ENCODE measurements at places on chromosomes 1 and 21. TPM values are rescaled to one million over a fixed set of nuclear protein-coding genes. Genes with fewer than 3 reads are reported as not detected.

Gene ANGPTL1
- 12.6 TPM for polyA plus RNA-seq

DNA sequence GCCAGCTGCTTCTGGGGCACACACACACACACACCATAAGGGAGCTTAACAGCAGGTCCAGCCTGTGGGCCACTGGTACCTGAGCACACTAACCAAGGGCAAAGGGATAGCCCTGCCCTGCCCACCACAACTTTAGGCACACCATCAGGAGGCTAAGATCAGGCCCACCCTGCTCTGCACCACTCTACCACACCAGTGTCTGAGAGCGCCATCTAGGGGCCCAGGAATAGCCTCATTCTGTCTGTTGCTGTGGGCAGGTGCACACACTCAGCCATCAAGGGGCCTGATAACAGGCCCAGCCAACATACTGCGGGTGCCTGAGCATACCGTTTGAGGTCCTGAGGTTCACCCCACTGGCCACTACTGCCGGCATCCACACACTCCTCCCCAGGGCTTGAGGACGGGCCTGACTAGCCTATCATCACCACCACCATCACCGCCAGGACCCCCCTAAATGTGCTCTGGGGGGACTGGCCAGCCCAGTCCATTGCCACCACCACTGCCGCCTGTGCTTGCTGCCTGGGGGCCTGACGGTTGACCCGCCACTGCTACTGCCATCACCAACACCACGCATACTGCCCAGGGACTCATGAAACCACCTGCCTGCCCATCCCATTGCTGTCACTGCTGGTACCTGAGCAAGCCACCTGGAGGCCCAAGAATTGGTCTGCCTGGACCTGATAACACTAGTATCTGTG lies 31.3 kb downstream of the NSL1 start:
- no peak for DNase-seq

GRCh38 chr1:183164963-183165362 lies 21.1 kb upstream of the LAMC2 start:
- no peak for DNase-seq

DNA sequence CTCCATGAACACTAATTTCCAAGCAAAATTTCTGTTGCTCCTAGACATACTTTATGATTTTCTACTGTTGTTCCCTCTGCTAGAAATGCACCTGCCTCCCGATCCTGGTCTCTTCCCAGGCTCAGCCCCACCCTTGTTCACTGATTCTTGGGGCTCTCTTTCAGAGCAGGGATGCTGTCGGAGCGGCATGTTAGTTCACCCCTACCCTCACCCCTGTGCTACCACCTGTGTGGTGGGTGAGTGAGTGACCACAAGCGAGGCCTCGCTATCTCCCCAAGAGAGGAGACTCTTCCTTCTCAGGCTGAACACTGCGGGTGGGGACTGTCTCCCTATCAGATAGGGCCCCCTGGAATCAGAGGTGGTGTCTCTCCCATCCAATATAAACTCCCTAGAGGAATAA lies 4.9 kb upstream of the S100A8 start:
- DNase-seq: no peak

GRCh38 chr1:226568077-226568831 lies 19.7 kb downstream of the STUM start:
- peak; percentile 7 for DNase-seq

- DNase-seq: no peak
Measured at GRCh38 chr1:31745096-31745945, 18.8 kb downstream of the ADGRB2 start.

DNA sequence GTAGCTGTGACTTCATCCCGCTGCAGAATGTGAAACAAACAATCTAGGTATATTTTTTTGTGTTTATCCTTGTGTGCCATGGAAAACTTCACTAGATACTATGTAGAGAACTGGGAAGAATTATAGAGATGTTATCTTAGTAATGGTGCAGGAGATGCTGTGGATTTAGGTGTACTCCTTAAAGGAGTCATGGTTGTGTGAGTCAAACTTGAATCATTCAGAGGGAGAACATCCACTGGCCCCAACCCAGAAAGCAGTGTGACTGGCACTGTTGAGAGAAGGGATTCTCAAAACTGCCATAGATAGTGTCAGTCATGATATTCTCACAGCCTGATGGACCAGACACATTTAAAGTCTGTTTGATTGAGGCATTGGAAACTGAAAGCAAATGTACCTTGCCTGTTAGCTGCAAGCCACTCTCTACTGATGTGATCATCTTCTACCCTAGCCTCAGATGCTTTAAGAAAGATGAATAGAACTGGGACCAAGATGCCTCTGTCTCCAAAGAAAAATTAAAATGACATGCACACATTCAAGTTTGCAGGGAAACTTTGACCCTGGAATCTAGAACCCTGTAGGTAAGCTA lies 754.6 kb downstream of the MRPL39 start:
- DNase-seq: no peak

Gene MAPKAPK2
- polyA plus RNA-seq: 61.1 TPM

Gene MAP7D1
- polyA plus RNA-seq: 49.6 TPM

DNA sequence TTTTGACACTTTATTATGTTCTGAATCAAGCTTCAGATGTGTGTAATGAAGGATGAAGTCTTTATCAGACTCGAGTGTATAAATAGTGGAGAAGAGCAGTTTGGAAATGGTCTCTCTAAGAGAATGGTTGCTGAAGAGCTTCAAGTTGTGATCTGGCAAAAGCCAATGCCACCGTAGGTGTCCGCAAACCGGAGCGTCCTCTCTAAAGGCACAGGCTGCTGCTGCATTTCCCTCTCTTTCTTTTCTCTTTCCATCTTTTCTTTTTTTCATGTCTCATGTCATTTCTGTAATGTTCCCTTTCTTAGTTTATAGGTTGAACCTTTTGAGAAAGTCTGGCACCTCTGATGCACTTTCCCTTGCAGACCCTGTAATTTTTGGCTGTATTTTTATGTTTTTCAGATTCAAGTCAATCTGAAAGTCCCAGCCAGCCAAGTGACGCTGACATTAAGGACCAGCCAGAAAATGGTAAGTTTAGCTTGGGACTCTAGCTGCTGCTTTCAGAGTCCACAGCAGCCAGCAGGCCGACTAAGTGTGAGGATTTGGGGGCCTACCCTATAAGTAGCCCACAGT lies 194.8 kb downstream of the NFIA start:
- DNase-seq: no peak

DNA sequence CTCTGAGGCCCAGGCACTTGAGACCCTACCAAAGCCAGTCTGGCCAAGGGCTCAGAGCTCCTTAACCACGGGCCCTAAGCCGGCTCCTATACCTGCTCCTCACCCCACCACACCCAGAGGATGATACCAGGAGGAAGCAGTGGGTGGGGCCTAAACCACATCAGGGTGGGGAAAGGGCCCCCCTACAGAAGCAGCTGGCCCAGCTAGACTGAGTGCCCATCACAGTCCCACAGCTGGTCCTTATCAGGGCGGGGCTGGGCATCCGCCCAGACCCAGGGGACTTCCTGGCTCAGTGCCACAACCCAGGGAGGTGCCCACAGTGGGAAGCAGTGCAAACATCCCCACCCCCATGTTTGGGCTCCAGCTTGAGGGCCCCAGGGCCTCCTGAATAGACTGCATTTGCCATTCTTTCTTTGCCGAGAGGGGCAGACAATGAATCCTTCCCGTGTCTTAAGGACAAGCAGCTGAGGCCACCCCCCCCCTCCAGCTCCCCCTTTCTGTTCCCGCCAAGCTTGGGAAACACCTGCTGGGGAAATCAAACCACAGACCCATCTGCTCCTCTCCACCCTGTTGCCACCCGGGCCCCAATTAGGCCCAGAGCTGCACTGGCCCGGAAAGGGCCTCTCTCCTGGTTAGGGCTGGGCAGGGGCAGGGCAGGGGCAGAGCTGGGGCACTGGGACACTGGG lies 6.2 kb downstream of the E2F2 start:
- DNase-seq: no peak

Gene CYP4A22
- not detected for polyA plus RNA-seq

DNA sequence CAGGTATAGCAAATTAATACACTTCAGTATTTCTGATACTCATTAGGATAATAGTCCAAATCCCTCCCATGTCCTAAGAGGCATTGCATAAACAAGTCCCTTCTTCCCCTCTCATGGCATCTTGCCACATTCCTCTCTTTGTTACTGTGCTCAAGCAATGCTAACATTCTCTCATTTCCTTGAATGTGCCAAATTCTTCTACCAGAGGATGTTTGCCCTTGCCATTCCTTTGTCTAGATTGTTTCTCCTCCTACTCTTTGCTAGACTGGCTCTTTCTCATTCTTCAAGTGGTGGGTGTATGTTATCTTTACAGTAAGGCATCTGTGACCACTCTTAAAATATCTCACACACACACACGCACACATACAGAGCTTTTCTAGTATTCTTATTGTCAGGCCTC lies 621.0 kb upstream of the CXADR start:
- no peak for DNase-seq

Gene ACBD3
- polyA plus RNA-seq: 59.7 TPM

- no peak for DNase-seq
Measured at GRCh38 chr1:12142141-12142823, 24.5 kb upstream of the TNFRSF1B start.

Measured in right lung (tissue), 10 donors.